ENCODE measurements at places on chromosomes 1 and 21.

DNA sequence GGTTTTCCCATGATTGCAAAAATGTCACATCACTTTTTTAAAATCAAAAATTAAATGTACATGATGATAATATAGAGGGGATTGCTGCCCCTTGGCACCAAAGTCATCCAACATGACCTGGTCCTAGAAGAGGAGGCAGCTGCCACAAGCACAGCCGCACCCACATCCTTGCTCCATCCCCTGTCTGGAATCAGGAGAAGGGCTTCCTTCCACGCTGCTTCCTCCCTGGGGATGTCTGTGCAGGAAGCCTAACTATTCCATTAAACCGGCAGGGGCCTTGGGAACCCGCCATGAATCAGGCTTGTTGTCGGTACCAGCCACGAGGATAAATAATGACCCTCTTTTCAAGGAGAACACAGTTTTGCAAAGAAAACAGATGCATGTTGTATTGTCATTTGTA is 68.7 kb upstream of the AJAP1 start:
- no peaks in the 10 kb centered on the region for H3K36me3 ChIP-seq
- H3K4me3 ChIP-seq: no peak overlapping the region
- DNase-seq: no peak
- H3K27ac ChIP-seq: no peak overlapping the region

GRCh38 chr1:171220581-171221054 is 27.7 kb upstream of the FMO1 start:
- DNase-seq: no peak
- H3K4me1 ChIP-seq: no peaks in the 10 kb centered on the region
- no peak overlapping the region for H3K27ac ChIP-seq
- H3K27me3 ChIP-seq: peaks cover 2% of the 10 kb centered on the region
- no peak overlapping the region for H3K4me3 ChIP-seq

GRCh38 chr1:119080586-119080985 is 59.9 kb downstream of the WARS2 start:
- H3K36me3 ChIP-seq: peaks cover 3% of the 10 kb centered on the region
- H3K27ac ChIP-seq: no peak overlapping the region
- DNase-seq: no peak
- no peaks in the 10 kb centered on the region for H3K4me1 ChIP-seq
- no peak overlapping the region for H3K4me3 ChIP-seq

DNA sequence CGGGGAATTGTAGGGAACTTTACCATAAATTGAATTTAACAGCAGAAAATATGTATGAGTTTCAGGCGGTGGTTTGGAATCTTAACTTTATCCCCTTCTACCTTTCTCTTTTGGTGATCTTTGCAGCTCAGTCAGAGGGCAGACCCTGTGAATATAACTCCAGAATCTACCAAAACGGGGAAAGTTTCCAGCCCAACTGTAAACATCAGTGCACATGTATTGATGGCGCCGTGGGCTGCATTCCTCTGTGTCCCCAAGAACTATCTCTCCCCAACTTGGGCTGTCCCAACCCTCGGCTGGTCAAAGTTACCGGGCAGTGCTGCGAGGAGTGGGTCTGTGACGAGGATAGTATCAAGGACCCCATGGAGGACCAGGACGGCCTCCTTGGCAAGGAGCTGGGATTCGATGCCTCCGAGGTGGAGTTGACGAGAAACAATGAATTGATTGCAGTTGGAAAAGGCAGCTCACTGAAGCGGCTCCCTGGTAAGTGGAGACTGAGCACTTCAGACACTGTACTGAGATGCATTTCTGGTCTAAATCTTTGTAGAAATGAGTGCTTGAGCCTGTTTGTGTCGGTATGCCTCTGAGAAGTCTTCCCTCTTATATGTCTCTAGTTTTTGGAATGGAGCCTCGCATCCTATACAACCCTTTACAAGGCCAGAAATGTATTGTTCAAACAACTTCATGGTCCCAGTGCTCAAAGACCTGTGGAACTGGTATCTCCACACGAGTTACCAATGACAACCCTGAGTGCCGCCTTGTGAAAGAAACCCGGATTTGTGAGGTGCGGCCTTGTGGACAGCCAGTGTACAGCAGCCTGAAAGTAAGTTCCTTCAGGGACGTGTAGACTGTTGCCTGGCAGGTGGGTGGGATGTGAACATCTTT is 1.5 kb downstream of the CCN1 start:
- H3K27ac ChIP-seq: no peak overlapping the region
- H3K27me3 ChIP-seq: peaks cover 72% of the 10 kb centered on the region
- no peak for DNase-seq
- H3K4me1 ChIP-seq: peaks cover 29% of the 10 kb centered on the region
- peak overlapping the region; percentile 84 for H3K4me3 ChIP-seq
- H3K36me3 ChIP-seq: no peaks in the 10 kb centered on the region

DNA sequence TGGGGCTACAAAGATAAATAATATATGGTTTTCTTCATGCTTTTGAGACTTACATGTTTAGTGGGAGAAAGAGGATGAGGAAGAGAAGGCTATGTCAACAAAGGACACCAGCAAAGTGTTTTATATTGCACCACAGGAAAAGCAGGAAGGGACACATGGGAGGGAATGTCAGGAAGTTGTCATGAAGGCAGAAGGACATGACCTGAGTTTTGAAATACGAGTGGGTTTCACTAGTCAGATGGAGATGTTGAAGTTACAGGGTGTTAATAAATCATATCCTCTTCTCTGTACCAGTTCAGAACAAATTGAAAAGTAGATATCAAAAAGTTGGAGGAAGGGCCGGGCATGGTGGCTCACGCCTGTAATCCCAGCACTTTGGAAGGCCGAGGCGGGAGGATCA is 18.2 kb upstream of the AGO1 start:
- H3K4me3 ChIP-seq: no peak overlapping the region
- no peak for DNase-seq
- no peaks in the 10 kb centered on the region for H3K4me1 ChIP-seq
- no peaks in the 10 kb centered on the region for H3K36me3 ChIP-seq
- H3K27me3 ChIP-seq: peaks cover 13% of the 10 kb centered on the region

GRCh38 chr1:203447151-203447550 is 28.5 kb upstream of the PRELP start:
- no peaks in the 10 kb centered on the region for H3K36me3 ChIP-seq
- H3K27me3 ChIP-seq: peaks cover 36% of the 10 kb centered on the region
- no peaks in the 10 kb centered on the region for H3K4me1 ChIP-seq
- H3K27ac ChIP-seq: no peak overlapping the region
- DNase-seq: no peak
- H3K4me3 ChIP-seq: no peak overlapping the region

- no peaks in the 10 kb centered on the region for H3K27me3 ChIP-seq
- H3K4me3 ChIP-seq: no peak overlapping the region
- H3K36me3 ChIP-seq: no peaks in the 10 kb centered on the region
- peaks cover 10% of the 10 kb centered on the region for H3K4me1 ChIP-seq
Observed at GRCh38 chr1:164716992-164717703, 158.2 kb downstream of the PBX1 start.

All from activated T-helper 2 cell treated with anti-CD3 and anti-CD28 coated beads, Interferon-gamma antibody, Interleukin-2, Interleukin-4, amounts not matched to agents 10 μg/mL and 5 μg/mL and 100 μg/mL, durations not matched to agents 14 hours and 24 hours and 36 hours (primary cell).